ENCODE measurements at places on chromosomes 5 and 9. TPM values are rescaled to one million over a fixed set of nuclear protein-coding genes. Genes with fewer than 3 reads are reported as not detected.

DNA sequence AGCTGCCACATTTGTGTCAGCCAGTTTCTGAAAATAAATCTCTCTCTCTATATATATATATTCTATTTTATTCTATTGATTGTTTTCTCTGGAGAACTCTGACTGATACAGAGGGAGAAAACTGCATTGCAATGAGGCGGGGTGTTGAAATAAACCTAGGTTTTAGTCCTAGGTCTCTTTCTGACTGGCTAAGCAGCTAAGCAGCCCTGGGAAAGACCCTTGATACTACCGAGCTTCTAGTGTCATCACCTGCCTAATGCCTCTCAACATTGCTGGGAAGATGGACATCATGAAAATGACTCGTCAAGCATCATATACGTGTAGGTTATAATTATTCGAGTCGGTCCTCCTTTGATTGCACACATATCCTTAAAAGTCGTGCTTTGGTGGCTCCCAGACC, 166.5 kb upstream of the IL12B start:
- no peak for DNase-seq

DNA sequence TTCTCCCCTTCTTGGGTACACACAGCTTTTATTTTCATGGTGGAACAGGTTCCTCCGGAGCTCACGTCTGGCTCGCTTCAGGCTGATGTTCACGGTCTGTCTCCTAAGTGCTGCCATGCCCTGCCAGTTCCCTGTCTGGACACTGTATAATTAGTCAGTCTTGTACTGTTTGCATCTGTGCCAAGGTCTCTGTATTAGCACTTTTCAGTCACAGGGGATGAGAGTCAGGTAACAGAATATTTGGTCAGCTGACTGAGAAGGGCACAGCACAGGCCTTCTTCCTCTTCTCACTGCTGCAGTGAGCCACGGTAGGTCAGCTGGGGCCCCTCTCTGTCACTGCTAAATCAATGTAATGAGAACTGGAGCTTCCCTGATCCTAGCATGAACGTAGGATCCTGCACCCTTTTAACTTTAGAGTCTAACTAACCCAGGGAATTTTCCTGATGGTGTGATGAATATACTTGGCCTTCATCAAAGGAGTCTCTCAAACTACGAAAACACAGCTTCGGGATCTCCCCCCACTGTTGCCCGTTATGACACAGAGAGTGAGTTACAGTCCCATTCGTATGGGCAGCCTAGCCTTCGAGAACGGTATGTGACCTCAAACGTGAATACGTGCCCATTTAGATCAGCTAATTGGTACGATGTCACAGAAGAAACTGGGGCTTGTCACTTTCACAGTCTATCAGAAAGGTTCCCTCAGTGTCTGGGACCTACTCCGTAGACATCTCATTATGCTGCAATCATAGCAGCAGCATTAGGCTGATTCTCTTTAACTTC, 354.1 kb upstream of the RFX3 start:
- no peak for DNase-seq

- DNase-seq = no peak
Observed at GRCh38 chr5:150700246-150700593, 642 bp downstream of the RBM22 start.

DNA sequence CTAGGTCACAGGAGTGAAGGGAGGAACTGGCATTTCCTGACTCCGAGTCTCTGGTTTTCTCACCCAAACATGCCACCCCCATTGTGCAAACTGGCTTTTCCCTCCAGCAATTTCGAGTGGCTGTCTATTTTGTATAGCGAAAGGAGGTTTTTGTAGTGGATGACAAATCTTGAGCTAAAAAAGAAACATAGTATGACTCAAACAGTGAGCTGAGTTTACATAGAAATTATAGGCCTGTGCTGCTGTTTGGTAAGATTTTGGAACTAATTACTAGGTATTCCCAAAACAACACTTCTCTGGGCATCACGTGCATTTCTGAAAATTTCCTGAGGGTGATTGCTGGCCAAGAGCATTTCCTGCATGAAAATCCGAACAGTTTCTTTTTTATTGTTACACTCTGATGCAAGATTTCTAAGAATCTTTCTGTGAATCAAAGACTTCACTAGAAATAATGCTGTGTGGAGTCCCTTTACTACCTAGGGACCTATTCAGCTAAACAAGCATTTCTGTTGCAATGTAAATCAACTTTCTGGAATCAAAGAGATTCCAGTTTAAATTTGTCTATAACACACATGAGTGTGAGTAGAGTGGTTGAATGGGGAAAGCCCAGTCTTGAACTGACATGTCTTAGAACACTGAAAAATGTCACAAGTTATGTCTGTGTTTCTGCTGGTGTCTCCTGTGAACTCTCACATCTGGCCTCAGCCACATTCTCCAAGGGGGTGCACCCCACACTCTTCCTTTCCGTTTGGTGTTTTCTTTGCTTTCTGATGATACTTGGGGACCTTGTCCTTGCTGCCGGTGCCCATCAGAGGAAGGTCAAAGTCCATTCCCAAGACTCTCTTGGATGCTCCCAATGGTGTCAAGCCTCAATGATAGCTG, 33.3 kb upstream of the DAPK1 start:
- DNase-seq = peak; percentile 81

Gene SH3RF2
- 0.07 TPM for total RNA-seq

DNA sequence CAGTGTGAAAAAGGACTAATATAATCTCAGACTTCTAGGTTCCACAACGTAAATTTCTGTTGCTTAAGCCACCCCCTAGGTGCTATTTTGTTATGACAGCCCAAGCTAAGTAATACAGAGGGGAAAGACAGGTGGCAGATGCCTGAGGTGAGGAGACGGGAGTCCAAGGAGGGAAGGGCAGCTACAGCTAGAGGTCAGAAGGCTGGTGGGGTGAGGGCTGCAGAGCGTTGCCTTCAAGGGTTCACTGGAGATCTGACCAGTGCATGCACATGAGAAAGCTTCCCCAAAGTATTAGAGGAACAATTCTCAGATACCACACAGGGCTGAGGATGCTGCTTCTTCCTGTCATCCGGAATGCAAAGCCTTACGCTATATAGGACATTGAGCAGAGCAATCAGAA, 104.7 kb upstream of the IRX4 start:
- DNase-seq = no peak

Gene CETN3
- 23.3 TPM for total RNA-seq

GRCh38 chr9:5698810-5699556, 70.1 kb downstream of the RIC1 start:
- DNase-seq = no peak

- DNase-seq = no peak
Observed at GRCh38 chr5:135313405-135313804, 85.6 kb downstream of the MACROH2A1 start.

DNA sequence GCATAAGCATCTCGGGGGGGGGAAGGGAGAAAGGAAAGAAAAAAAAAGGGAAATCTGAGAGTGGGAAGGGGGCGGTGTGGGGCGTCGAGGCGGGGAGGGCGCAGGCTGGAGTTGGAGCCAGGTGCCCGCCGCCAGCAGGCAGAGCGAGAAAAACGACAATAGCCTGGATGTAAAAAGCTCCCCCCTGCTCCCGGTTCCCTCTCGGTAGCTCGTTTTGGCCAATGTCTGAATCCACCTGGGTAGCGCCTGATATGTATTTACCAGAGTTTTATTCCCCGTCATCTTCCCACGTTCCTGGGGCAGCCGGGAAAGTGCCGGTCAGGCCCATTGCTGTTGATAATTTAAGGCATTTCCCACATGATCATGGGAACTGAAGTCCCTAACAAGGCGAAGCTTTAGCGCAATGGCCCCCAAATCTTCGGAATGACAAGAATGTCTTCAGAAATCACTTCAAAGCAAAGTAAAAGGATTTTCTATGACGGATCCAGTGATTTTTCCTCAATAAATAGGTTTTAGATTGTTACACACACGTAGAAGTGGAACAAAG, 3.0 kb upstream of the OTP start:
- DNase-seq = no peak

GRCh38 chr5:127705120-127705892, 2.1 kb downstream of the CCDC192 start:
- no peak for DNase-seq

DNA sequence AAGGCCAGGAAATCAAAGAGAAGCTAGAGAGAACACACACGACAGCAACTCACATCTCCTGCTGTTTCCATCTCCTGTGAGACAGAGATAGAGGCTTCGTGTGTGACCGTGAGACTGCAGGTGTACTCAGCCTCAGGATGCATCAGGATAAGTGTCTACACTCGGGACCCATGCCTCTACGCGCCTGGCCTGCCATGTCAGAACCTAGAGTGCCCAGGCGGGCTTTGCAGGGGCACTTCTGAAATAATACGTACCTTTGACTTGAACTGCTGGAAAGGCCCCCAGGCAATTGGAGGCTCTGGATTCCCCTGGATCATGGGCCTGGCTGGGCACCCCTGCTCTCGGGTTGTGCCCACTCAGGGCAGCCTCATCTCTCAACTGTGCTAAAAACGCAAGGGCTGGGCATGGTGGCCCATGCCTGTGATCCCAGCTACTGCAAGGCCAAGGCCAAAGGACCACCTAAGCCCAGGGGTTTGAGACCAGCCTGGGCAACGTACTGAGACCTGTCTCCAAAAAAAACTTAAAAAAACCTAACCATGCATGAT, 13.0 kb downstream of the CLPTM1L start:
- peak; percentile 38 for DNase-seq

DNA sequence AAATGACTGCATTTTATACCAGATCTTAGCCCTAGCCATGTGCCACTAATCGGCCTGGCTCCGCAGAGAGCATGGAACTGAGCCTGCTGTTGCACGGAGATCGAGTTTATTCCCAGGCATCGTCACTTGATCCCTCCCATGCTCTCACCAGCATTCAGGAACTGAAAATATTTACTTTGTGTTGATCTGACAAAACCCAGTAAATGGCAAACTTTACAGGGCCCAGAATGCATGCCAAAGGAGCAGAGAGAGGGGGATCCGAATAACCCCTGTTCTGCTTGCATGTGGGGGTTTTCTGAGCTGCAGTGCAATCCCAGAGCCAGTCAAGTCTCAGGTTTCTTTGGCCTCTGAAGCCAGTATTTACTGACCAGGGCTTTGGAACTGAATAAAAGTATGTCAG, 87.3 kb downstream of the GAS1 start:
- DNase-seq = no peak

DNA sequence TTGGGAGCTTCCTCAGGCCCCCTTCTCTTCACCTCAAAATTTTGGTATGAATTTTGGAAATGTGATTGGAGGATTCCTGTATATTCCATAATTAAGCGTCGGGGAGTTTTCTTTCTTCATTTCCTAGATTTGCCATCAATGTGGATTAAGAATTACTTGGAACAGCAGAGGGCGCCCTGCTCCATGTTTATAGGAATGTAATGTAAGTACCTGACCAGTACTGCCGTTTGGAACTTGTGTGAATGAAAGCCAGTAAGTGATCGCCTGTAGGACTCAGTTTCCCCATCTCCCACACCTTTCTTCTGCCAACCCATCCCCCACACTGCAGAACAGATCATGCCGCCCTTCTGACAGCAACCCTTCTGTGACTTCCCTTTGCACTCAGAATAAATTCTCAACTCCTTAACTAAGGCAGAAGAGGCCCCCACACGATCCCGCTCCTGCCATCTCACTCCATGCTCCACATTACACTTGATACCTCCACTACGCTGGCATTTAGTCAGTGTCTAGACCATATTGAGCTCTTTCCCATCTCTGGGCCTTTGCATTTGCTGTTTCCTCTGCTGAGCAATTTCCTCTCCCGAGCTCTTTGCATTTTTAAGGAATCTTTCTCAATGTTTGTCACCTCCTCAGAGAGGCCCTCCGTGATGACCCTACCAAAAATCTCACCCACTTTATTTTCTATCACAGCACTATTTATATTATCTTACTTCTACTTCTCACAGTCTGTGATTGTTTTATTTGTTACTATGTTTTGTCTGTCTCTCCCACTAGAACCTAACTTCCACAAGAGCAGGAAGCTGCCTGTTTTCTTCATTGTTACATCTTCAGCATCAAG, 79.5 kb upstream of the HTR4 start:
- DNase-seq = peak; percentile 76

- no peak for DNase-seq
Observed at GRCh38 chr9:114777821-114778609, 27.8 kb downstream of the TNFSF15 start.

- DNase-seq = peak; percentile 53
Observed at GRCh38 chr9:114261987-114262386, 60.9 kb upstream of the ORM1 start.

DNA sequence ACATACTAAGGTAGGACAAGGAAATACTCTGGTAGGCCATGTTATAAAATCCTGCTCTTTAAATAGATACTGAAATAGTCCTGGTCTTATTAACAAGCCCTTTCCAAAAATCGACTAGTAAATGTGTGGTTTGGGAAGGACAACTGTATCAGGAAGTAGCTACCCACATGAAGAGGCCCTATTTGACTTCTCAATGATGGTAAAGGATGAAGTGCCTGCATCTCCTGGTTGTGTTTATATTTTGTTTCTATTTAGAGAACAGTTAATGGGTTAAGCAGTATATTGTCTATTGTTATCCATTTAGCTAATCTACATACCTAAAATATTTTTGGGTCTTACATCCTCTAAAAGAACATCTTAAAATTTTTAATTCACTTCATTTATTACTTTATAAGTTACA, 12.5 kb downstream of the GDF9 start:
- DNase-seq = no peak

Gene GALT
- total RNA-seq = 19.4 TPM

DNA sequence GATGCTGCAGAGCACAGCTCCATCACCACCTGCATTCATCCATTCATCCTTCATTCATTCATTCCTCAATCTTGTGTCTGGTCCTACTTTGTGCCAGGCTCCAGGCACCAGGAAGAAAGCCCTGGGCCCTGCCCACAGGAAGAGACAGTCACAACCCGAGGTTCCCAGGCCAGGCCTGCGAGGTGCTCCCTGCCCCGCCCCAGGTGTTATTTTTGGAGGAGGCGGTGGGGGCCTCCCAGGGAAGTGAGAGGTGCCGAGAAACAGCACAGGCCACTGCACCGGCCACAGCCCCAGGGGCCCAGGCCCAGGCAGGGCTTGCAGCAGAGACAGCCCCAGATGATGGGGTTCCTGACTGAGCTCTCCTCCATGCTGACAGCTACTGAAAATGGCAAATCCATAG, 33.4 kb downstream of the VAV2 start:
- DNase-seq = no peak

DNA sequence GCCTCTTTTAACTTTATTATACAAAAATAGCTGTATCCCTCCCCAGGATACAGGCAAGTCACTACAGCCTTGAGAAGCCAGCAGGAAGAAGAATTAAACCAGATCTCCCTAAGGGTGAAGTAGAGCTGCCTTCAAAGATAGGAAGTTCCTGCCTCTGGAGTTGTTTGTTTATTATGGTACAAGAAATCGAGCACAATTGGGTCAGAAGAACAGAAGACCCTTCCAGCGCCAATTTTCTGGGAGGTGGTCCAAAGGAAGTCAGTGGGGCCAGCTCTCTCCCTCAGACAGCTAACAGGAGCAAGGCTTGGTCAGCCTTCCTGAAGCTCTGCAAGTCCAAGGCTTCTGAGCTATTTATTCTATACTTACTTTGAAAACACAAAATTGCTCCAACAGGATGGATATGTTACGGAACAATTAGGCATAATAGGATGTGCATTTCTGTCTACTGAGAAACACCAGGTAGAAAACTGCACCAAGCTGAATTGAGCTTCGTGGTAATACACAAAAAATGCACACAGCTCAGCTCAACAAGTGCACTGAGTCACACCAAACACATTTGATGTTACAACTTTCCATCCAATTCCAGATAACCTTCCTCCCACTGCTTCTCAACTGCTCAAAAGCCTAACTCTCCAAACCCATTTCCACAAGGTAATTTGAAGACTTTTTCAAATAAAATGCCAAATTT, 16.0 kb downstream of the SERINC5 start:
- DNase-seq = no peak

Data from natural killer cell treated with Interleukin-12 subunit alpha and Interleukin-12 subunit beta and Interleukin-15 and Interleukin-18, amount 100 ng/mL, for 72 hours (primary cell).